Left renal cortex interstitium (tissue), 4 donors: ENCODE measurements at places on chromosomes 6 and 20.

DNA sequence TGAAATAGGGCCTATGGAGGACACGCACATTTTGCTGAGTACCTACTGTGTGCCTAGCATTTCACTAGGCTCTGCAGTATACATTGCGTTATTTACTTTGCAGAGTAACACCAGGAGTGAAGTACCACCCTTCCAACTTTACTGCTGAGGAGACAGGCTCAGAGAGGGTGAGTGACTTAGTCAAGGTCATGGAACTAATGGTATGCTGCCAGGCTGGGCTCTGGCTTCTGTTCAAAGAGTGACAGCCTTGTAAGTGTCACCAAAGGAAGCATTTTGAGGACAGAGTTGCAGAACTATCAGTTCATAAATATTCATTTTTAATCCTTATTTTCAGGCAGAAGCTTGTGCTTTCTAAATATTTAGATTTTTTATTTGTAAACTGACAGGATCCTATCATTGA is 754.9 kb upstream of the CHD6 start:
- no peak for DNase-seq

DNA sequence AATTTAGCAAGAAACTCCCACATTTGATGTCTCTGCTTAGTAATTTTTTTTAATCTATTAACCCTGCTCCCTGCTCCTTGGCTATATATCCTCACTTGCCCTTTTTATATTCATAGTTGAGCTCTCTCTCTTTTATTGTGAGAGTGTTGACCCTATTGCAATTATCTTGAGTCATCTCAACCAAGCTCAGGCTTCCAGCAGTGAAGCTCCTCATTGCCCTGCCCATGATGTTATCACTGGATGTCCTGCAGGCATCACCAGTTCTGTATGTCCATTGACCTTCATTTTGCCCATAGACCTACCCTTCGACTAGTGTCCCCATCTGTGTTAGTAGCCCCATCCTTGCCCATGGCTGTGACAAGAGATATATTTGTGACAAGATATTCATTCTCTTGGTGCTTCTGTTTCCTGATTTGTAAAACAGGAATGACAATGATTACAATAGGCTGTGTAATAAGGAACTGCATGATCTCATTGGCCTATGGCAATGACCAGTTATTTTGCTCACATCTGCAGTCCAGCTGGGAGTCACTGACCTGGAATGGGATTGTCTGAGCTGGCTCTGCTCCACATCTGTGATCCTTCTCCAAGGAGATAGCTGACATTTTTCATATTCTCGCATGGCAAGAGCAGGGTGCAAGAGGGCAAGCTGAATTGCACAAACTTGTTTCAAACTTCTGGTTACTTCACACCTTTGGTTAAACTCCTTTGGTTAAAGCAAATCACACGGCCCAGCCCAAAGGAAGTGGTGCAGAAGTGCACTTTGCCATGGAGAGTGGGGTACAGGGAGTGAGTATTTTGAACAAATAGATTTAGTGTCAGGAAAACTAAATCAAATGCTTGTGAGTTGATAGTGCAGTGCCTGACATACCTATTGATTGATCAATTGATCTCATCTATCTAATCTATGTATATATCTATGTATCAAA is 47.7 kb upstream of the CST5 start:
- DNase-seq, result no peak

GRCh38 chr20:23243791-23244155 is 106.8 kb upstream of the NXT1 start:
- no peak for DNase-seq

DNA sequence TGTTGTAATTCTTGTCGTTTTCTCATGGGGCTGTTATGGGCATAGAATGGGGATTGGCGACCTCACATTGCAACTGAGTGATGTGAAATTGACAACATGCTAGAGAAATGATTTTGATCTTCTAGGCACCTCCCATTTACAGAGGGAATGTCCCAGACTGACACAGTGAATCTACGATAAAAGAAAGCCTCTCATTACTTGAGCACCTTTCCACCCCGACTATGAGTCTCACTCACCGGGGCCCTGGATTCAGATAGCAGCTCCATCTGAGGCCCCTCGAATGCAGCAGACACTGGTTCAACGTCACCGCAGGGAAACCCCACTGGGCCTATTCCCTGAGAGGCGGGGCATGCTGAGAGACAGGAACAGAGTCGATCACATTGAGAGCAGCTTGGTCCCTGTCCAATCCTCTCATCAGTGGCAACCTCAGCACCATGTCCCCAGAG is 49.1 kb downstream of the NFATC2 start:
- DNase-seq, result no peak
